ENCODE measurements at places on chromosomes 12 and 14.

GRCh38 chr14:29822430-29822709 lies 105.3 kb downstream of the PRKD1 start:
- no peak for DNase-seq

DNA sequence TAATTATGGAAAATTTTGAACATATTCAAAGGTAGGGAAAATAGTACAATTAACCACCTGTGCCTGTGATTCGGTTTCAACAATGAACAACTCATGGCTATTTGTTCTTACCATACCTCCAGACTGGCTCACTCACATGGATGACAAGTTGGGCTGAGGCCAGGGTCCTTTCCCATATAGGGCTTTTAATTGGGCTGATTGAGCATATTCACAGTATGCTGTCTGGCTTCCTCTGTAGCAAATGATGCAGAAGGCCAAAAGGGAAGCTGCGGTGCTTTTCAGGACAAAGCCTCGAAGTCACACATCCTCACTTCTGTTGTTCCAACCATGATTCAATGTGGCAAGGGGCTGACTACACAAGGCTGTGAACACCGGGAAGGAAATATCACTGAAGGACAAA lies 297.5 kb upstream of the SLC16A7 start:
- no peak for DNase-seq

GRCh38 chr12:12406762-12407161 lies 49.9 kb downstream of the BORCS5 start:
- DNase-seq: no peak

DNA sequence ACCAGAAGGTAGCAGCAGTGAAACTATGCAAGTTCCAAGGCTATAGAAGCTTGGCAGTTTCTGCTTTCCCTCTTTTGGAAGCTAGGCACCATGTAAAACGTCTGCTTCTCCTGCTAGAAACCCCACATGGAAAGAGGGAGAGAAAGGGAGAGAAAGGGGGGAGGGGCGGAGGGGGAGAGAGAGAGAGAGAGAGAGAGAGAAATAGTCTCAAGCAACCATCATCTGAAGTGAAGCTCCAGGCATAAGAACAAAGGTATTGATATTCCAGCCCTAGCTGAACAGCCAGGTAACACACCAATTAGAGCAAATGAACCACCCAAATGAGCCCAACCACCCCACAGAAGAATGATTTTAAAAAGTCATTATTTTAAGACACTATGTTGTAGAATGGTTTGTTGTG lies 8.5 kb downstream of the SLC6A15 start:
- DNase-seq: no peak

DNA sequence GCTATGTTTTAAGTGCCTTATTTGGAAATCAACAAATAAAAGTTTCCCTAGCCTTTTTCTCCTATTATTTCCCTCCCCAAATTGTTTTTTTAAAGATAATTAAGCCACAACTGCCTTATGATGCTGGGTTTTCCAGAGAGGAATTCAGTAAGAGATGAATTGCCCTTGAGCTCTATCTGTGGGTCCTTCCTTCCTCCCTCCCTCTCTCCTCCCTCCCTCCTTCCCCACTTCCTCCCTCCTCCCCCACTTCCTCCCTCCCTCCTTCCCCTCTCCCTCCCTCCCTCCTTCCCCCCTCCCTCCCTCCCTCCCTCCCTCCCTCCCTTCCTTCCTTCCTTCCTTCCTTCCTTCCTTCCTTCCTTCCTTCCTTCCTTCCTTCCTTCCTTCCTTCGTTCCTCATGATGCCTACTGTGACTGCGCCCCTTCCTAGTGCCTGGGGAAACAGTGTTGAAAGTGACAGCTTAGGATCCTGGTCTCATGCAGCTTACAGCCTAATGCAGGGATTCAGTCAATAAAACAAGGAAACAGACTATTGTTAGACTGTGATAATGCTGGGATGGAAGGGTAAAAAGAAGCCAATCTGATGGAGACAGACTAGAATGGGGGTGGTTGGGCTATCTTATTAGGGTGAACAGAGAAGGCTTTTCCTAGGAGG lies 1417.1 kb downstream of the AACS start:
- DNase-seq: no peak

GRCh38 chr12:121121805-121122204 lies 10.9 kb upstream of the P2RX7 start:
- no peak for DNase-seq

- no peak for DNase-seq
Observed at GRCh38 chr12:82593901-82594396, 92.8 kb upstream of the TMTC2 start.

GRCh38 chr12:91364471-91365184 lies 182.0 kb upstream of the DCN start:
- no peak for DNase-seq

Measured in iPS DF 19.7 (cell line).